CD8-positive, alpha-beta memory T cell (primary cell): ENCODE measurements at places on chromosomes 5 and 9.

- DNase-seq, result no peak
Observed at GRCh38 chr5:62017092-62017491, 288.9 kb upstream of the KIF2A start.

GRCh38 chr9:124758691-124759090 lies 12.4 kb downstream of the NR6A1 start:
- no peak for DNase-seq

DNA sequence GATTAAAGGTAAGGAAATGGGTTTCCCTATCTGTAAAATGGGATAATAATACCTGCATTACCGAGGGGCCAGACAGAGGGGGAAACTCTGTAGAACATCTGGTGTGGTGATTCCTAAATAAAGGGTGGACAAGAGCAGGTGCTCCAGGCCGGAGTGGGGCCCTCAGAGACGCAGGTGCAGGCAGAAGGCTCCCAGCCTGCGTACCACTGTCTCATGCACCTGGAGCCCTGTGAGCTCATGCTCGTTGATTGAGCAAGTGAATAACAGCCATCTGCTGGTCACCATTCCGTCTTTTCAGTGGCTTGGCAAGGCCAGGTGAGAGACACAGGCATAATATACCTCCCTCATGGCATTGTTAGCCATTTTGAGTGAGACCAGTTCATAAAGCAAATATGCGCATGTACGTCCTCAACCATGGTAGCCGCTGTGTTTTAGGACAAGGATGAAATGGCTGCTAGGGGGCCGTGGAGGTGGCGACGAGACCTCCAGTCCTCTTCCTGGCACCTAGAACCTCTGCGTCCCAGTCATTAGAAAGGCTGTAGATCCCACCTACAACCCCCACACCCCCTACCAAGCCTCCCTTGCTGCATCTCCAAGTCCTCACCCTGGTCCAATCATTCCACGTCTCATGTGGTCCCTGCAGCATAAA lies 198.0 kb upstream of the MVB12B start:
- no peak for DNase-seq

- DNase-seq, result no peak
Observed at GRCh38 chr9:6632516-6633183, 12.9 kb downstream of the GLDC start.

DNA sequence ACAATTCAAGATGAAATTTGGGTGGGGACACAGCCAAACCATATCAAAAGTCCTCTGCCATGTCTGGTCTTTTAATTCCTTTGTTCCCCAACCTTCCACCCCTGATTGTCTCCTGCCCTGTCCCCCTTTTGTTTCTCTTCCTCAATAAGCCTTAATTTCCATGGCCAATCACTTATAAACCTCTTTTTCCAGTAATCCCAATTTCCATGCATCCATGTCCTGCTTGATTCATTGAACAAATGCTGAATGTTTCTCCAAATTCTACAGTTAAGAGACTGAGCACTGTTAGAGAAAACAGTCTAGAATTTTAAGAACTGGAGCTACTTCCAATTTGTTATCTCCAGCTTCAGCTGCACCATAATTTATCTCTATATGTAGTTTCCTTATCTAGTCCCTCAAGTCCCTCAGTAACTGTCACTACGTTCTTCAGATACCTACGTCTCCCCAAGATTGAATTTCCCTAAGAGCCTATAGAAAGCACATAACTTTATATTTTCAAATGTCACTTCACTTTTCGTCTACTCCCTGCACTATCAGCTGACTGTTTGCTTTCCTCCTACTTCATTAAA lies 34.2 kb downstream of the TARS1 start:
- DNase-seq, result no peak

GRCh38 chr9:112193572-112194288 lies 18.6 kb upstream of the SUSD1 start:
- no peak for DNase-seq

DNA sequence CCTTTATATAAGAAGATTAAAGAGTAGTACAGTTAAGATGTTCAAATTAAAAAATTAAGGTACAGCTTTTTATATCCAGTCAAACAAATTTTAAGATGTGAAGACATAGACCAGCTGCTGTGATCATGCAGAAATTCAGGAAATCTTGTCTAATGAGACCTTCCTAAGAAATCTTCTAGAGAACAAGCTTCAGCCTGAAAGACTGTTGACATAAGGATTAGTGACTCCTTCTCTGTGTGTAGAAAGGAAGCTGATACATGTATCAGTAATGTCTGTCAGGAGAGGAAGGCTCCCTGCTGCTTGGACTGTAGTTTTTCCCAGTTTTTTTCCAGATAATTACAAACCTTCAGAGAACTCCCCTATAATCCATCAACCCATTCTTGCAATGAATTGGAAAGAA lies 75.8 kb upstream of the PCSK5 start:
- no peak for DNase-seq

- no peak for DNase-seq
Observed at GRCh38 chr9:97788763-97789663, 64.0 kb upstream of the FOXE1 start.

- DNase-seq, result no peak
Observed at GRCh38 chr9:87310827-87311523, 186.7 kb upstream of the DAPK1 start.

- DNase-seq, result no peak
Observed at GRCh38 chr9:15180124-15180523, 126.9 kb downstream of the TTC39B start.

GRCh38 chr5:134449167-134449566 lies 37.5 kb upstream of the CDKN2AIPNL start:
- no peak for DNase-seq

GRCh38 chr9:126524353-126525077 lies 89.2 kb upstream of the LMX1B start:
- no peak for DNase-seq

DNA sequence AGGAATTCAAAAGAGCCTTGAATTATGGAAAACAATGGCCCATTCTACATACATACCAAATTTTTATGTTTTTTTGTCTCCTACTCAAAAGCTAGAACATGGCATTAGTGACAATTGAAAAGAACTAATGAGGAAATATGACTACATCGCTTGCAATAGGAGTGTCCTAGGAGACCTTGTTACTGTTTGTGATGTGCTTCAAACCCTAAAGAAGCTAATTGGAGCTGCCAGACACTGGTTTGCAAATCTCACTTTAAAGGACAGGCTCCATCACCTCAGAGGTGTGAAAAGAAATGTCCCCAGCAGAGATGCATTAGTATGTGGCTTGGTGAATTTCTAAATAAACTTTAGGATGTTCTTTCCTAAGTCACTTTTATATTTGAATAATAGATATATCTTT lies 354.2 kb upstream of the EFNA5 start:
- no peak for DNase-seq

DNA sequence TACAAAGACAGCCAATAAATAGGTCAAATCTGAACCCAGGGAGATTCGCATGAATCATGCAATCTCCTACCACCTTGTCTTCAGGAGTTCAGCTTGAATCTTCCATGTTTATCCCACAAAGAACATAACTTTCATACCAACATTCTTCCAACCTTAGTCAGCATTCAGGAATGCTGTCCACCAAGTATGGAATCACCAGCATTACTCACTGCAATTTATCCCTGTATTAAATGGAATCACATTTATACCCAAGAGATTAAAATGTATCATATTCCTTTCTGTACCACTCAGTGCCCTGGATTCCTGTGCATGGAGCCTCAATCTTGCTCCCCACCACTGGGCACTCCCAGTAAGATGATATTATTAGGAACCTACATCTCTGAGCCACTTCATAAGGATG lies 162.6 kb downstream of the GLIS3 start:
- DNase-seq, result no peak

DNA sequence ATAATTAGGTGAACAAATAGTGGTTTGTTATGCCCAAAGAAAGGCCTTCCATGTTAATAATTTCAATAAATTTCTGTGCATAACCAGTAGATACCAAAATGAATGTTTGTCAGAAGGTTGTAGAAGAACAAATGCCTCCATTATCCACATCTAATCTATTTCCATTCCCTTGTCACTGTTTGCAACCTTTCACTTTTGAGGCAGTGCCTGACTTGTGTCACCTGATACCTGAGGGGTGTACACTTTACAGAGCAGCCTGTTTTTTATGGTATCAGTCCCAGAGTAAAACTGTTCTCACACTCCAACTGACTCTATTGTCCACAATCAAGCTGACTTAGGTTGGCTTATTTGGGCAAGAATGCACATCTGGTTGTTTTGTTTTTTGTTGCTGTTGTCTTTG lies 40.1 kb downstream of the FREM1 start:
- DNase-seq, result no peak

DNA sequence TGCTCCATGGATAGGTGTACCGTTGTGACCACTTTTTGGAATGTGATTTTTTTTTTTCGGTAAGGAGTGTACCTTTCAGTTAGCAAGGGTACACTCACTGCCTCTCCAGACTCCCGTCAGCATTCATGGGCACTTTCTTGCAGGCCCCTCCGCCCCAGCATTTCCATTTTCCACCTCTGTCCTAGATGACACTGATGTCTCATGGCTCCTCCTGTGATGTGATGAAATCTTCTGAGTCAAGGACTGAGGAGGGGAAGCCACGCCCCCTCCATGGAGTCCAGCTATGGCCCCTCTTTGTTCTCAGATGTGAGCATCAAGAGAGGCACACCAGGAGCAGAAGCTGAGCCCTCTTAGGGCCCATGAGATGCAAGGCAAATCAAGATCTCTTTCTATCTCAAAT lies 61.8 kb downstream of the CTSL start:
- DNase-seq, result no peak

GRCh38 chr9:76206821-76207220 lies 187.4 kb downstream of the RFK start:
- DNase-seq, result no peak

GRCh38 chr9:77084094-77084493 lies 64.6 kb downstream of the FOXB2 start:
- DNase-seq, result no peak

DNA sequence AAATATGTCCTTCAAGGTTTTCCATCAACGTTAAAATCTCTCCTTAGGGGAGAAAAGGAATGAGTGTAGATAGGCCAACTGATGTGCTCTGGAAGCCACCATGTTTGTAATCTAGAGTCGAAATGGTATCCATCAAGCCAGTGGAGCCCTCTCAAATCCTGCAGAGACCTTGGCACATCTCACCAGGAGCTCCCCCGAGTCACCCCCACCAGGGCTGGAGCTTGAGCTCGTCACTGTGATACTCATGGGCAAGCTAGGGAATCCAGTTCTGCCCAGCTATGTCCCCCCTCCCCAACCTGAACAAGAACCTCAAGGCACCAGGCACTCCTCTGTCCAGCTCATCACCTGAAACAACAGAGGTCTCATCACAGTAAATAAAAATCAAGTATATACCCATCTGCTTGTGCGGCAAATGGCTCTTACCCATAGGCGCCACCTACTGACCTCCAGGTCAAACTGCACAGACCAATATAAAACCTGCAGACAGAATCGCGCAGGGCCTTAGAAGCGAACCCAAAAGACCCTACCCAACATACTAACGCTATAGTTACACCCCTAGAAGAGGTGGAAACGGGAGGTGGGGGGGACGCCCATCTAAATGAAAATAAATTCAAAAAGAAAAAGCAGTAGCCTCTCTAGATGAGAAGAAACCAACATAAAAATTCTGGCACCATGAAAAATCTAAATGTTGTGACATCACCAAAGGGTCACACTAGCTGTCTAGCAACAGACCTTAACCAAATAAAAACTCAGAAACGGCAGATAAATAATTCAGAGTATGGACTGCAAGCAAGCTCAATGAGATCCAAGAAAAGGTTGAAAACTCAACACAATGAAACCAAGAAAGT lies 75.0 kb downstream of the TTC39B start:
- no peak for DNase-seq

GRCh38 chr9:127104581-127105311 lies 17.7 kb downstream of the ANGPTL2 start:
- no peak for DNase-seq
